C1 segment of cervical spinal cord (tissue), 14 donors: ENCODE measurements at places on chromosomes 2 and 18.

GRCh38 chr2:236977063-236977851 is 108.4 kb upstream of the COPS8 start:
- DNase-seq: no peak

- peak; percentile 42 for DNase-seq
Measured at GRCh38 chr2:199462956-199463692, 5.4 kb upstream of the SATB2 start.

- DNase-seq: no peak
Measured at GRCh38 chr2:3280683-3281520, 96.7 kb downstream of the EIPR1 start.

DNA sequence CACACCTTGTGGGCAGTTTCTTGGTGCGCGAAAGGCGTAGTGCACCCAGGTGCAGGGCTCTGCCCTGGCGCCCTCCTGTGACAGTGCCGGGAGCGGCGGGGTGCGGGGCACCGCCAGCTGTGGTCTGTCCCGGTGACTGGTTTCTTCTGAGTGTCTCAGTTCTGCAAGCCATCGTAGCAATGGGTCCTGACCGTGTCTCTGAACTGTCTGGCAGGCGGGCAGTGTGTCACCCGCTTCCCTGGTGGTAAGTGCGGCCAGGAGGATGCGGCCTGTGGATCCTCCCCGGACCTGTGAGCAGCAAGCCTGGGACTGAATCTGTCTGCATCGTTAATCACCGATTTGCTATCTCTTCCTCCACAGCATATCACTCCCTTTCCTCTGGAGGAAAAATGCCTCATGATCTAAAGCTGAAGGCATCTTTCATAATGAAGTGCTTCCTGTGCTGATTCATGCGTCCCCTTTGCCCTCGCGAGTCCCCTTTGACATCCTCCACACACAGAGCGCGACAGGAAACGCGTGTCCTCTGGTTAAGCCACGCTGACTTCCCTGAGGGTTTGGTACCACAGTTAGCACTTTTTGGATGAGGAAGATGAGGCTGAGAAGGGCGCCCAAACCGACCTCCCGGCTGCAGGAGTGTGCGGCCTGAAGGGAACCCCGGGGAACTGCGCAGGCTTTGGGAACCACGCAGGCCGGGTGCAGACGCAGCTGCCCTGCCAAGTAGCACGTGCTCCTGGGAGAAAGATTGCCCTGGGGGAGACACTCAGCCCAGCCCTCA is 416.0 kb upstream of the HS6ST1 start:
- DNase-seq: no peak

- DNase-seq: no peak
Measured at GRCh38 chr2:174731546-174731945, 32.7 kb downstream of the CHRNA1 start.

DNA sequence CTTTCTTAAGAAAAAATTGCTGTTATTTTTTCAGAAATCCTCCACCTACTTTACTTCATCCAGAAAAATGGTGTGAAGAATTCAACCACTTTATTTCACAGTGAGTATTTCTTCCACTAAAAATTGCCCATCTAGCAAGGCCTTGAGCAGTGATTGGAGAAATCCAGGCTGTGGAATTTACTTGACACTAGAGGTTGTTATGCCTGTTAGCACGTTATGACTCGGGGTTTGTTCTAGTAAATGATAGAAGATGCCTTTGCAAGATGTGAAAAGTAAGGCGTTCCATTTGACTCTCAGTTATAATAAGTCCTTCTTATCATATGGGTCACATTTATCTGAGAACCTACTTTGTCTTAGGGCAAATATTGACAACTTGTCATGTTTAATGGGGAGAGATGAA is 157.4 kb downstream of the MYO3B start:
- DNase-seq: no peak

DNA sequence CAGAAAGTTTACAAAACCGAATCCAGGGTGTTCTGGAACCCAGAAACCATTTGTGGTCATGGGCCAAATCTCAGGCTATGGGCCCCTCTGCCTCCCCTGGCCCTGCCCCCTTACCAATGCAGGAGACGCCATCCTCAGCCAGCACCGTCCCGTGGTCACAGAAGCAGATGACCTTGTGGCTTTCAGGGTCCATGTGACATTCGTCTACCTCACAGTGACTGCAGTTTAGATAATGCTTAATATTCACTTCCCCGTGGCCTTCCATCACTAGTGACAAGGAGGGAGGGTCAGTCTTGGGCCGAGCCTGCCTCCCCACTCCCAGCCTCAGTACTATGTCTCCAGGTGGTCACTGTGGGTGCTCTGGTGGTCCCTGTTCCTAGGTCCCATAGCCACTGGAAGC is 111.6 kb downstream of the CLIP4 start:
- no peak for DNase-seq

- no peak for DNase-seq
Measured at GRCh38 chr18:27666016-27666415, 480.9 kb upstream of the CHST9 start.

DNA sequence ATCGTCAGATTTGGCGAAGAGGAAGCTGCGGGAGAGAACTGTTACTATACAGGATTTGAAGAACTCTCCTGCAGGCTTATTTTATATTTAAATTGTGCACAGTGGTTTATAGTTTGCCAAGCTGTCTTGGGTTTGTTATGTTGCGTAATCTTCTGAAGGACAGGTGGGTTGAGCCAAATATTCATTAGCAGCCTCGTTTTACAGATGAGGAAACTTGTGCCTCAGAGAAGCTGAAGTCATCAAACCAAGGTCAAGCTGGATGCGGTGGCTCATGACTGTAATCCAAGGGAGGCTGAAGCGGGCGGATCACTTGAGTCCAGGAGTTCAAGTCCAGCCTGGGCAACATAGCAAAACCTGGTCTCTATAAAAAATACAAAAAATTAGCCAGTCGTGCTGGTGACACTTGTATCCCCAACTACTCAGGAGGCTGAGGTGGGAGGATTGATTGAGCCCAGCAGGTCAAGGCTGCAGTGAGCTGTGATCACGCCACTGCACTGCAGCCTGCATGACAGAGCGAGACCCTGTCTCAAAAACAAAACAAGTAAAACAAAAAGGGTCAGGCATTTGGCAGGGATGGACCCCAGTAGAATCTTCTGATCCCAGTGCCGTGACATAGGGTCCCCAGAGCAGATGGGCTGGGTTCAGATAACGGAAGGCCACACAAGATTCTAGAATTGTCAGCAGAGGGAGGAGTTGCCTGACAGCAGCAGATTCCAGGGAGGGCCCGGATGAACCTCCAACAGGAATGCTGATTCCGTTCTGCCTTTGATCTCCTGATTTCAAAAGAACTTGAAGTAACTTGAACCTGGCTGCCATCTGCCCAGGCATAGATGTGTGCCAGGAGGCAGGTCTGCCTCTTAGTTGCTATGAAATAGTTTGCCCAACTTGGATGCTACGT is 50.6 kb downstream of the SH3BP4 start:
- DNase-seq: no peak

GRCh38 chr2:18491577-18491976 is 68.9 kb downstream of the RDH14 start:
- no peak for DNase-seq

DNA sequence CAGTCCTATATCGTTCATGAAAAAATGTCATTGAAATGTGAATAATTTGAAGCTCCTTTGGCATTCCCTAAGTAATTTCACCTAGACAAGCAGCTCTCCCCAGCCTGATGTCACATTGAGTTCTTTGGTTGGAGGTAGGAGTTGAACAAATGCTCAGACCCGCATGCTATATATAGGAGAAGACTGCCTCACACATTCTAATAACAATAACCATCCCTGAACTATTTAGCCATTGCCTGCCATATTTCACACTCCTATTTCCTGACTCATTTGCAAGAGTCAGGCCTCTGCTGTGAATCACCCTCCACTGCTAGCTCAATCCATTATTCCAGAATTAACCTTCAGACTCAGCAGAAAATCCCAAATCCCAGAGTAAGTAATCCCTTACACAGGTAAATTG is 256.6 kb upstream of the ACVR2A start:
- DNase-seq: no peak

- DNase-seq: no peak
Measured at GRCh38 chr2:240852671-240853314, 15.8 kb upstream of the AGXT start.

- DNase-seq: no peak
Measured at GRCh38 chr2:164675687-164676086, 54.4 kb upstream of the GRB14 start.

DNA sequence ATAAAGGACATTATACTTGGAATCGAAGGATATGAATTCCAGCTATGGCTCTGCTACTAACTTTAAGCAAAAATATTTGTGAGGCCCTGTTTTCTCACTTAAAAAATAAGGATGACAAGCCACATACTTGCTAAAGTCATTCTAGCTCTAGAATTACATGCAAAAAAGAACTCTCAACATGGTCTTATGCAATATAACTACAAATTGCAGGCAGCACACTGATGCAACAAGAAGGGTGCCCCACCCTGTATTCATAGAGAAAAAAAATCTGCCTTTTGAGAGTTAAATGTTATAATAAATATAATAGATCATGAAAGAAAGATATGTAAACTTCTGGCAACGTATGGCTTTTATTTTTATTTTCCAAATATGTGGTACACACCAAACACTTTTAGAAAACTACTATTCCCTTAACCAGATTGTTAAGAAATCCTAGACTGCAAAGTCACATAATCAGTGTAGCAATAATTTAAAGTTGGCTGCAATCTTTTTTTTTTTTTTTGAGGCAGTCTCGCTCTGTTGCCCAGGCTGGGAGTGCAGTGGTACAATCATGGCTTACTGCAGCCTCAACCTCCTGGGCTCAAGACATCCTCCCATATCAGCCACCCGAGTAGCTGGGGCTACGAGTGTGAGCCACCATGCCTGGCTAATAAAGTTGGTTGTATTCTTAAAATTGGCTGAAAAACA is 40.2 kb upstream of the WDSUB1 start:
- DNase-seq: no peak

DNA sequence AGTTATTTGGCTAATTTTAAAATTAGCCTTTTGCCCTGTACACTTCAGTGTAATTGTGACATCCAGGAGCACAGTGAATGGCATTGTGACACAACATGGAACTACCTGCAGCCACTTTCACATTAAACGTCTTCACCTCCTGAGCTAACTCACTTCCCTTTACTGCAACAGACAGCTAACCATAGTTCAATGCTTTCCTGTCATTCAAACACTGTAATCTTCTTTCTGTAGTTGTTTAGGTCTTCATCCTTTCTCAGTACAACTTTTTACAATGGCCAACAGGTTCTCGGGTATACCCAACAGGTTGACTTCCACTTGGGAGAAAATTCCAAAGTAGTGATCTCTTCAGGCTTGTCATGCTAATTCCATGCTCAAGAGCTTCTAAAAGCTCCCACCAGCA is 8.6 kb upstream of the AGPS start:
- DNase-seq: no peak

DNA sequence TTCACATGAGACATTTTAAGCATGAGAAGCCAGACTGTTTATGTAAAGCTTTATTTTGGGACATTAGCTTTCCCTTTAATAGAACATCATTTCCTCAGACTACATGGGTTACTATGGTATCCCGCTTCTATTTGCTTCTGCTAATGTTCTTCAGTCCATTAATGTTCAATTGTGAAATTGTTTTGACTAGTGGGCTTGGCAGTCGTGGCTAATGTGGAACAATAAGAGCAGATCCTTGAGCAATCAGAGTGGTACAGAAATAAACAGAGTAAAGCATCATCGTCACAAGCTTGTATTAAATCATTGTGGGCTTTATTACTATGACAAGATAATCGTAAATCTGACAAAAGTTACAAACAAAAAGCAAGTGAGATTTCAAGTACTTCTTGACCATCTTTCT is 60.2 kb downstream of the PDE1A start:
- no peak for DNase-seq

- no peak for DNase-seq
Measured at GRCh38 chr2:230925879-230926765, 1.1 kb upstream of the GPR55 start.

- no peak for DNase-seq
Measured at GRCh38 chr18:36323421-36323820, 25.9 kb downstream of the FHOD3 start.

- DNase-seq: no peak
Measured at GRCh38 chr18:76443519-76444445, 51.3 kb downstream of the ZNF516 start.

DNA sequence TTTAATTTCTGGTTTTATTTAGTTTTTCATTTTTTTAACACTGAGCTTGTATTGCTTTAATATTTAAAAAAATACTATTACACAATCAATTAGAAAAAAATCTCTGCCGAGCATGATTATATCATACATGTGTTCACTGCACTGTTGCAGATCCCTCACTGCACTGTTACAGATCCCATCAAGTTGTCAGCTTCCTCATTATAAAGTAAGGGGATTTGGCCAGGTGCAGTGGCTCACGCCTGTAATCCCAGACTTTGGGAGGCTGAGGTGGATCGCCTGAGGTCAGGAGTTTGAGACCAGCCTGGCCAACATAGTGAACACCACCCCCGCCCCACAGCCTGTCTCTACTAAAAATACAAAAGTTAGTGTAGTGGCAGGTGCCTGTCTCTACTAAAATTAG is 33.0 kb upstream of the METTL21A start:
- no peak for DNase-seq

DNA sequence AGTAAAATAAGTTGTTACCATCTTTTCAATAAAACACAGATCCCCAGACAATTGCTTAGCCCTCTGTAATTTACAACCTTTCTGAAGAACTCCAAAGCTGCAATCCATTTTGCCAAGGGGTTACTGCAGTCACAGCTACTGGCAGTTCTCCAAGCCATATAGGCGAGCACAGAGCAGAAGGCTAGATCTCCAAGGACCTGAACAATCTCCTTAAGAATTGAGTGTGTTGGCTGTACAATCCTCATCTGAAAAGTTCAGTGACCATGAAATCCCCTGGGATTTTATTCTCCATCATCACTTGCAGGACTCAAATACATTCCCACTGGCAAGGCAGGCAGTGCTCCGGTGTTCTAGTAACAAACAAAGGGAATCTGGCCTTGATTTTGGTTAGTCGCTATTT is 103.9 kb upstream of the LRP1B start:
- no peak for DNase-seq

- DNase-seq: no peak
Measured at GRCh38 chr2:99096728-99097127, 44.8 kb upstream of the C2orf15 start.

DNA sequence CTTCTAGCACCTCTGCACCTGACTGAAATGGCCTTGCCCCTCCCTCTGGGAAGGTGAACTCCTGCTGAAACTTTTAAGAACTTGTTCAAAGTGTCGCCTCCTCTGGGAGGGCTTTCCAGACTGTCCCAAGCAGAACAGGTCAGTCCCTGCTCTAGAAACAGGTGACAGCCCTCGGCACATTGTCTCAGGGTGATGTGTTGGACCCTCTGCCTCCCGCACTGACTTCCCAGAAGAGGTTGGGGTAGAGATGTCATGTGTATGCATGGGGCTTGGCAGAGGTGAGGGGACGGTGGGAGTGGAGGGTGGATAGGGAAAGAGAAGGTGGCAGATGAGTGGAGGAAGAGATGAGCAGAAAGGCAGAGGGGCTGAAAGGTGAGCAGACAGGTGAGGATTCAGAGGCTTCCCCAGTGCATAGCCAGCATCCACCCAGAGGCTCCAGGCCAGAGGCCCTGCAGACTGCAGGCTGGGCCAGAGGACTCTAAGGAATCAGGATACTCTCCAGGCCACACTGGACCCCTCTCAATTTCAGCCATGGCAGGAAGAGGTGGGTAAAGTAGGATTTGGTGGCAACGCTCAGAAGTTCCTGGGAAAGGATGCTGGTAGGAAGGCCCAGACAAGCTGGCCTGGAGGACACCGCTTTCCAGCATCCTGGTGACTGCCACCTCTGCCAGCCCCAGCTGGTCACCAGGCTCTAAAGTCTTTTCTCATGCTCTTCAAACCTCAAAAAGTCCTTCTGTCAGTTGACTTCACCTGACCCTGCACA is 24.8 kb upstream of the TNS1 start:
- no peak for DNase-seq

- no peak for DNase-seq
Measured at GRCh38 chr18:41077076-41077475, 878.0 kb upstream of the PIK3C3 start.

GRCh38 chr2:212672186-212672585 is 133.6 kb upstream of the ERBB4 start:
- no peak for DNase-seq
